Femur (tissue), 1 donor: ENCODE measurements at places on chromosomes 2 and 18.

GRCh38 chr18:48575658-48576456 lies 37.0 kb downstream of the CTIF start:
- peak; percentile 40 for DNase-seq

- peak; percentile 37 for DNase-seq
These were observed 140.9 kb downstream of the CAPN13 start for GRCh38 chr2:30666266-30666874.

- DNase-seq = no peak
These were observed 32.2 kb downstream of the IKZF2 start for GRCh38 chr2:213119061-213119809.

DNA sequence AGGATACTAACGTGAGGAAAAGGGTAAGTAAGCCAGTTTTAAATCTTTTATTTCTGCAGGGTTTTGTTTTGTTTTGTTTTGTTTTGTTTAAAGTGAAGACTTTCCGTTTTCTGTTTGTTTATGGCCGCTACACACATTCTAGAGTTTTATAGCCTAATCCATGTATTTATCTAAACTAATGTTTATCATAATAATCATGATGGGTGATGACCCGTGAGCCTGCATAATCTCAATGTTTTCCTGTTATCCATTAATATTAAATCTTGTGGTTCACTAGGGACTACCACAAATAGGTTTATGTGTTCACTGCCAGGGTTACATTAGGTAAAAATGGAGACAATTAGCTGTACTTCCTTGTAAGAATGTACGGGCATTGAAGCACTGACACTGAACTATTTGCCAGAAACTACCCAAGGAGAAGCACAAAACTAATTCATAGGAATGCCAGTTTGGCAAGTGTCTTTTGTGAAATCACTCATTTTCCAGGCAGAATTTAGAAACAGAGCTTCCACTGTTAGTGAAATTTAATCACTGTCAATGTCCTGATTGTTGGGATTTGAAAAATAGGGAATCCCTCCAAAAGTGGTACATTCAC lies 574.8 kb downstream of the LRP1B start:
- DNase-seq = no peak

GRCh38 chr2:233243348-233243747 lies 8.1 kb upstream of the ATG16L1 start:
- no peak for DNase-seq
